ENCODE measurements at places on chromosomes 1 and 21.
A peak's percentile ranks its signal among the peaks of the same experiment; 100 is the strongest.

DNA sequence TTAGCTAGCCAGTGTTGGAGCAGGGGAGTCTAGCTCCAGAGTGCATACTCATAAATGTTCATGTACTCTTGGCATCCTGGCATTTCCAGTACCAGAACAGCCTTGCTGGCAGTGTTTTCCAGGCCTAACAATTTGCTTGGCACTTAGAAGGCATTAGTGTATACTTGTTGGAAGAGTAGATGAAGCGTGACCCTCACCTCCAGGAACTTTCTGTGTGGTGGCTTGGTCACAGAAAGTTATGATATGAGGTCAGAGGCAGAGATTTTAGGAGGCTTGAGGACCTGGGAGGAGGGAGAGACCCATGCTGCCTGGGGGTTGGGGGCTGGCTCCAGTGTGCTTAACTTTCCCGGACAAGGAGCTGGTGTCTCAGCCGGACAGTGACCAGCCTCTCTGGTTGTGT, 52.7 kb upstream of the GCLM start:
- no peak for DNase-seq

DNA sequence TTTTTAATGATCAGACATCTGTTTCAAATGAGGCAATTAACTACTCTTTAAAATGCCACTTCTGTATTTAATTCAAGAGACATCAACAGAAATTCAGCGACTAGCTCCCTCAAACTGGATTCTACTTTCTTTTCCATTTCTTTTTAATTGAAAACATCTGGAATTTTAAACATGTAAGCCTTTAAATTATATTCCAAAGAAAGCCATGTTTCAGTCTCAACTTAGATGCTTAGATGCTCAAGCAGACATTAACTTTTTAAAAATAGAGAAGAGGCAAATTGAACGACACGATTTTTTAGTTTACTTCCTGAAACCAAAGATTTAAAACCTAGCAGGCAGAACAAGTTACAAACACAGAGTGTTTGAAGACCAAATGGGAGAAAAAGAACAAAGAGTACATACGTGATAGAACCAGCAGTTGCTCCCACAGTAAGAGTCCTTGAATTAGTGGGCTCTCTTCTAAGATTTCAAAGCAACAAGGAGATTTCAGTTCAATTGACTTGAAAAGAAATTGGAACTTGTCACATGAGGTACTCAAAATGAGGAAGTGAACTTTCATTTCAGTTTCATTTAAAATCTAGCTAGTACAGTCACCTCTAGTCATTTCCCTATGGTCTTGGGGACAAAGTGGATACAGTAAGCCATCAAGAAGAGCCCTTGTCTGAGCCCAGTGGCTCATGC, at the start of gene CTSS:
CTSS (minus strand) TSS at position 483 of the 681 bp plus-strand sequence. CDS start 1,015 bp downstream, outside the sequence.
- peak; percentile 50 for DNase-seq

DNA sequence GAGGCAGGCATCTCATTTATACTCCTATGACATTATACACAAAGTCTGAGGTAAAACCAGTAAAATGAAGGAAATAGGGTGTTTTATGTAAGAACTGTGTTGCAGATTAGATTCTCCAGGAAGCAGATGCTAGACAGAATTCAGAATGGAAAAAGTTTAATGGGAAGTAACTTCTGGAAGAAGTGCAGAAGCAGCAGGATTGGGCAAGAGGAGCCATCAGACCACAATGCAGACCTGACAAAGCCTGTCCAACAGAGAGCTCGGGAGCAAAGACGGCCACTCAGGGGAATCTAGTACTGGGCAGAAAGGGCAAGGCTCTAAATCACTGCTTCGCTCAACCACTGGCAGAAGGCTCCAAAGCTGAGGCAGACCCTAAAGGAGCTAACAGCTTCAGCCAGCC, 33.7 kb downstream of the FBXO42 start:
- DNase-seq: no peak

DNA sequence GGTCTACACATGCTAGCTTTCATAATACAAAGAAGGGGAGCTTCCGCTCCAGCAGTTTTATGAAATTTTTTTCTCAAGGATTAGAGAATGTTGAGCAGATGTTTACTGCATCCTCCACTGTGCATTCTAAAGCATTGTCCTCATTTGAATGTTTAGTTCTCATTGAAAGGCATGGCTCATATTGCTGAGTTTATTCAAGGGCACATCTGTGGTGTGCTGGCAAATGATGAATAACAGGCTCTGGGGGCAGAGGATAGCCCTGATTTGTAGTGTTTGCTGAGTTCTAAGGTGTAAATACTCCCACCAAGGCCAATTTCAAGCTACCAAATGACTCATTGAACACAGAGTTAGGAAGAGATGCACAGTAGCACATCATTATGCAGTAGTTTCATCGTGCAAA, 303.2 kb upstream of the FAM78B start:
- no peak for DNase-seq

DNA sequence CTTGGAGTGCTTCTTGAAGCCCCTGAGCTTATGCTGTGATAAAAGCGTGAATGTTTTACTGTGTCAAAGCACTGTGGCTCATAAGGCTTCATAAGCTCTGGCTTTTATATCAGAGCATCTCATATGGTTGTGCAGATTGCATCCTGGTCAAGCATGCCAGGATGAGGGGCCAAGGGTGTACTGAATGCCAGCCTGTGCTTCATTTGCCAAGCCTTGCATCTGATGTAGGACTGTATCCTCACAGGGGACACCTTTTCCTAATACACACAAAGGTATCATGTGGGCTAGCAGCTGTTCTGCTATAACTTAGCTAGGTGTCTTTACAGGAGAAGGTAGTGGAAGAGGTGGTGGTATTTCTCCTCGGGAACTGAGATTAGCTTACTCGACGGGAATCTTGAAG, 134.7 kb downstream of the ST6GALNAC3 start:
- DNase-seq: no peak

- peak; percentile 95 for DNase-seq
Measured at GRCh38 chr1:78649628-78650027, at the start of gene IFI44. Gene IFI44, plus strand, starts transcription at chr1:78649831. Its CDS starts 365 bp downstream, at chr1:78650196.

DNA sequence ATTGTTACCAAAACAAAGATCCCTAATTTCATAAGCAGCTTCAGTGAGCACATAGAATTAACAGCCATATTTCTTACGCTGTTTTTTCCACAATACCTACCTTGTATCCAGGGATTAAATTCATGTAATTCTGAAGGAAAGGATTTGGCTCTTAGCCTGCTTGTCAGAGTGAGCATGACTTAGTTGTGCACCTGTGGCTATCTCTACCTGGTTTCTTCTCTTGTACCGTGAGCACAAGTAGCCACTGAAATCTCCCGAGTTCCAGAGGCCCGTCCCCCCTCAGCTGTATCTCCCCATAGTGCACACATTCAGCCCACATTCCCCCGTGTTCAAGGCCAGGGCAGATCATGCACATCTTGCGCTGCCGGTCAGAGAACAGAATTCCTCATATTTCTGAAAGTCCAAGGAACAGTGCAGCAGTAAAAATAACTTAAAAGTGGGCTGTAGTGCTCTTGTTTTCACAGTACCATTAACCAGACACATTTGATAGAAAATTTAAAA, 2.3 kb downstream of the TENT5C start:
- no peak for DNase-seq

- peak; percentile 41 for DNase-seq
Measured at GRCh38 chr1:240712014-240712731, 100.2 kb upstream of the GREM2 start.

DNA sequence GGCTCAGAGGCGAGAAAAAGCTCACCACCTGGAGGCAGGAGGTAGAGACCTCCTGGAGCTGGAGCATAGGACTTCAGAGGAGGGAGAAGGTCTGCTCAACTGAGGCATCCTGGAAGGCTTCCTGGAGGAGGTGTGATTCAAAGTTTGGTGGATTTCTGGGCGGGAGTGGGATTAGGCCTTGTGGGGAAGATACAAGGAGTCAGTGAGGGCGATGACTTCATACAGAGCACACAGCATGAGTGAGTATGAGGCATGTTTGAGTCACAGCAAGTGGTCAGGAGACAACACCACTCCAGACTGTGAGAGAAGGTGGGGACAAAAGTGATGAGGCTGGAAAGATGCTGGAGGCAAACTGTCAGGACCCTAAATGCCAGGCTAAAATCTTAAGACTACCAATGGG, 77.6 kb downstream of the MATN1 start:
- DNase-seq: peak; percentile 76

GRCh38 chr1:161216945-161217712, 2.0 kb downstream of the FCER1G start:
- DNase-seq: peak; percentile 90

GRCh38 chr1:97926017-97926708, 5.3 kb upstream of the DPYD start:
- no peak for DNase-seq

GRCh38 chr1:221708076-221708571, 33.8 kb downstream of the DUSP10 start:
- no peak for DNase-seq

DNA sequence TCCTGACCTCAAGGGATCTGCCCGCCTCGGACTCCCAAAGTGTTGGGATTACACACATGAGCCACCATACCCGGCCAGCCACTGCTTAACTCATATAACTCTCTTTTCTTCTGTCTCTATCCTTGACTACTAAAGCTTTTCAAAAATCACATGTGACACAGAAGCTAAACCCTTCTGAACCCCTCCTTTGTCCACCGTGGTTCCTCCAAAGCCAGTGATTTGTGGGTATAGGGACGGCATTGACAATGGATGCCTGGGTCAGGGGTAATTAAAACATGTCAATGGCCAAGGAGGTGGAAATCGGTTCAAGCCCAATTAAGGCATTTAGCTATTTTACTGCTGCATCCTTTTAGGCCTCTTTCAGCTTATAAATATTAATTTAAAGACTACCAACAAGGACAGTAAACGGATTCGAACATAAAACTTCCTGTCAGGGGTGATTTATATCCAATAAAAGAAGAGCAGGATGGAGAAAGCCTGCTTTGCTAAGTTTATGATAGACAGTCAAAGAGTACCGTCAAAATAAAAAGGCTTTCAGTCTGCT, 242.3 kb downstream of the GPATCH2 start:
- DNase-seq: no peak

- no peak for DNase-seq
Measured at GRCh38 chr1:182200025-182200812, 138.7 kb upstream of the ZNF648 start.

DNA sequence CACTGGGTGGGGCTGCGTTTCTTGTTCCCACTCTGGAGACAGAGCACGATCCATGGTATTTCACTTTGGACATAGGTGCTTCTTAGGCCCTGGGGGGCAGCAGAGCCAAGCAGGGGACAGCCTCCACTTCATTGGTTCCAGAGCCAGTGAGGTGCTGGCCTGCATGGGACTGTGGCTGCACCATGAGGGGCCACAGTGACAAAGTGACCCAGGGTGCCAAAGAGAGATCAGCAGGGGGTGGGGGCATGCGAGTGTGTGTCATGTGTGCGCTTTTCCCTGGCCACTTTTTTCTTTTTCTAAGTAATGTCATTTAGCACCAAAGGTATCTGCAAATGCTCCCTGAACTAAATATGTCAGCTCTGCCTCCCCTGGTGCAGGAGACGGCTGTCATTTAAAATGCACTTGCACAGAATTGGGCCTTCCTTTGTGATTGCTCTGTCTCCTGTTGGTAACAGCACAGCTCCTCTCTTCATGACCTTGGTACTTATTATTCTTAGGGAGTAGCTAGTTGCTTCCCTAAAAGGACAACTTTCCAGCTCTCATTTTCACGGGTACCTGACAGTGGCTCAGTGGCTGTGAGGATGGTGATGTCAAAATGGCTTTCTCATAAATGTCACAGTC, 75.5 kb upstream of the VAMP3 start:
- DNase-seq: no peak

GRCh38 chr1:232613752-232614381, 16.1 kb downstream of the SIPA1L2 start:
- no peak for DNase-seq

All from ELR (cell line).